ENCODE measurements at places on chromosomes 5 and 9. TPM values are rescaled to one million over a fixed set of nuclear protein-coding genes. Genes with fewer than 3 reads are reported as not detected.

- no peak overlapping the region for H3K4me3 ChIP-seq
- no peak for DNase-seq
- H3K4me1 ChIP-seq: no peaks in the 10 kb centered on the region
Observed at GRCh38 chr5:13508559-13508958, 435.9 kb downstream of the DNAH5 start.

DNA sequence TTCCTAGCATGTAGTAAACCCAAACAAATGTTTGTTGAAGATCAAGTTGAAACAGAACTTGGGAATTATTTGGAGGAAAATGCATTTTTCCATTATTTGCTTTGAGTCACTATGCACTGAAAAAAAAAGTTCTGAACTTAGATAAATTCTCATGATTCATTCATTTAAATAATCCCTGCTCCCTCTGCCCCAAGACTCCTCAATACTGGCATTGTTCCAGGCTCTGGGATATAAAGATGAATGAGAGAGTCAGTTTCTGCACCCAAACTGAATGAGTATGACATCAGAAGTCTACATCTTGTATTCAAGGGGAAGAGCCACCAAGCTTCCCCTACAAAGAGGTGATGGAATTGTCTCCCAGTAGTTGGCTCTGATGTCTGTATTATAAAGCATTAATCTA is 123.9 kb downstream of the SEC61B start:
- H3K4me1 ChIP-seq: no peaks in the 10 kb centered on the region
- no peak for DNase-seq
- no peak overlapping the region for H3K27ac ChIP-seq
- H3K4me3 ChIP-seq: no peak overlapping the region
- H3K27me3 ChIP-seq: peaks cover 27% of the 10 kb centered on the region

GRCh38 chr5:102879741-102880140 is 124.6 kb downstream of the PAM start:
- no peaks in the 10 kb centered on the region for H3K4me1 ChIP-seq
- peaks cover 7% of the 10 kb centered on the region for H3K36me3 ChIP-seq
- no peak overlapping the region for H3K4me3 ChIP-seq
- no peaks in the 10 kb centered on the region for H3K27me3 ChIP-seq

Gene DENND1A
- 20.3 TPM for total RNA-seq

Gene ZNF169
- total RNA-seq: 11.6 TPM

Gene CPLANE1
- 10.3 TPM for total RNA-seq

Gene SPATA31E1
- total RNA-seq: not detected

Measured in activated naive CD8-positive, alpha-beta T cell treated with anti-CD3 and anti-CD28 coated beads, Interleukin-2, amount 10 ng/mL, durations not matched to agents 7 days and 5 days (primary cell).